ENCODE measurements at places on chromosomes 2 and 18.
A peak's percentile ranks its signal among the peaks of the same experiment; 100 is the strongest.

GRCh38 chr18:25109484-25109883, 242.5 kb downstream of the ZNF521 start:
- no peak for DNase-seq

DNA sequence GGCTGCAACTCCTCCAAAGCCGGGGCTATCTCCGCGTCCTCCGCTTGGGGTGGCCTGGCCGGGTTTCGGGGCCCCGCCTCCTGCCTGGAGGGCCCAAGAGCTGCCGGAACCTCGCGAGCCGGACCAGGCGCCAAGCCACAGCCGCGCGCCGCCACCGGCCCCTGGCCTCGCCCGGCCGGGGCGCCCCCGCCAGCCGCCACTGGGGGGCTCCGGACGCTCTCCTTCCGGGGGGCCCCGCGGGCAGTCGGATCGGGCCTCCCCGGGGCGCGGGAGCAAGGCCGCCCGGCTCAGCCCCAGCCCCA, 17.4 kb upstream of the HAAO start:
- DNase-seq, result peak; percentile 74

- DNase-seq, result no peak
Measured at GRCh38 chr2:145769011-145769716, 1249.2 kb upstream of the ZEB2 start.

- no peak for DNase-seq
Measured at GRCh38 chr18:79903787-79904356, 47.6 kb downstream of the SLC66A2 start.

- DNase-seq, result no peak
Measured at GRCh38 chr2:3446381-3446780, 66.9 kb downstream of the TRAPPC12 start.

DNA sequence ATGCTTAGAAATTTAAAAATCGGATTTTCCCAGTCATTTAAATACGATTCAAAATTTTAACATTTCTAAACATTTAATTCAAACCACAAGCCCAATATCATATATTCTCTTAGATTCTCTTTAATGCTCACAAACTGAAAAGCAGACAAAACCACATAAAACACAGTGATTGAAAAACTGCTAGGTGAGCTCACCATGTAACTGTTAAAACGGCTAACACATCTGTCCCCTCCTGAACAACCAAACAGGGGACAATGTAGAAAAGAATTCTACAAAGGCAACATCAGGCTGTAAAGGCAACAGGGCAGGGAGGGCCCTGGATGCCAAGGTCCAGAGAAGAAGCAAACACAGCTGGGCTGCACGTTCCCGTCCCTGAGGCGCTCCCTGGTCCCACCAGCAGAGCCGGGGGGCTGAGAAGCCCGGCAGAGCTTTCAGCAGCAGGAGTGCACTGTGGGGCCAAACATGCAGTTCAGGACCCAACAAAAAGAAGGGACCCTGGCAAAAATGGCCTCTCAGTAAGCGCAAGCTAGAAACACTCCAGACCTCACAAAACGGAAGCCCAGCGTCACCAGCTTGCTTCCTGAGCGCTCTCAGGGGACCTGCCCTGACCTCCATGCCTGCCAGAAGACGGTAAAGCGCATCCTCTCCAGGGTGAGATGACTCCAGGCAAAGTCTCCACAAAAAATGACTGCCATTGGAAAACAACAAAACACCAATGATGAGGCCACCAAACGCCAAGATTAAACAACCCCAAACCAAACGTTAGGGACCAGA, 40.5 kb downstream of the NDUFA10 start:
- no peak for DNase-seq

- no peak for DNase-seq
Measured at GRCh38 chr2:111930409-111930808, 32.0 kb downstream of the MERTK start.

DNA sequence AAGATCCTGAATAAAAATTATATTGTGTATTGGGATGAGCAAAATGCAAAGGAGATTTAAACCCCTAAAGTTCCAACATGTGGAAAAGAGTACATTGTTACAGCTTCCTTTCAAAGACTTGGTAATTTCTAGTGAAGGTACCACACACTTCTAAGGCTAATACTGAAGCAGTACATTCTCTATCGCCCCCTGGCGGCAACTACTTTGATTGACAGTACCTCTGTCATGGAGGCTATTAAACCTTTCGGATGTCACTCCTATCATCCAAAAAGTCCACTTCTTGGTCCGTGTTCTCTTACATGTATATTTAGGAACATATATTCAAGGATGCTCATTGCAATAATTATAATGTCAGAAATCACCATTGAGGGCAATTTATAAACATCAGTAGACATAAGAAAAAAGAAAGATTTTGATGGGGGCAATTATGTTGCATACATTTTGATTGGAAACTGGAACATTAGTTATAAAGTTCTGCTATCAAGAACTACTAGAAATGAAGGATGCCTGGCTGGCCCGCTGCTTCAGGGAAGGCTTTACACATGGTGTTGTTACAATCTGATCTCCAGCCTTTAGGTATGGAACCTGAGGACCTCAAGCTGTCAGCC, 601.6 kb downstream of the CPS1 start:
- DNase-seq, result peak; percentile 65

DNA sequence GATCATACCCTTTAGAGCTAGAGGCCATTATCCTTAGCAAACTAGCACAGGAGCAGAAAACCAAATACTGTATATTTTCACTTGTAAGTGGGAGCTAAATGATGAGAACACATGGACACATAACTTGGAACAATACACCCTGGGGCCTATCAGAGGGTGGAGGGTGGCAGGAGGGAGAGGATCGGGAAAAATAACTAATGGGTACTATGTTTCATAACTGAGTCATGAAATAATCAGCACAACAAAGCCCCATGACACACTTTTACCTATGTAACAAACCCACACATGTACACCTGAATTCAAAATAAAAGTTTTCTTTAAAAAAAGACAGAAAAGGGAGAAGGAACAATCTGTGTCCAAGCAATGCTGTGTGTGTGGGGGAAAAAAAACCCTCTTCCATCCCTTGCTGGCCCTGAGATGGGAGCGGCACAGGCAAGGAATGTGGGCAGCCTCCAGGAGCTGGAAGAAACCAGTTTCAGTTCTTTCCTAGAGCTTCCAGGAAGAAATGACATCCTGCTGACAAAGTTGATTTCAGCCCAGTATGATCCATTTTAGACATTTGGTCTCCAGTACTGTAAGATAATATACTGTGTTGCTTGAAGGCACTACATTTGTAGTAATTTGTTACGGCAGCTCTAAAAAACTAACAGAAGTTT, 458.7 kb upstream of the CNTNAP5 start:
- DNase-seq, result no peak

DNA sequence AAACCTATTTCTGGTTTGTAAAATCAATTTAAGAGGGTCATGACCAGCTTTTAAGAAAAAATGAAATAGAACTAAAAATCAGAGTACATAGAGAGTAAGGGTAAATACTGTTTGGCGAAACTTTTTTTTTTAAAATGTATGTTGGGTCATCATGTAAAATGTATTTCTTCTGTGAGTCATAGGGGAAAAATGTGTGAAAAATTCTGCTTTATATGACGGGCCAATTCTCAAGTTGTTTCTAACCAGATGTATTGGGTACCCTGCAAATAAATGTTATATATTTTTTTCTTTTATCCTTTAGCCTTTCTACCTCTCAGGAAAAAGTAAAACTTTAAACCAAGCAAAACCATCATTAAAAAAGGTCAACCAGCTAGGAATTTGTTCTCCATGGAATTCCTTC, 13.9 kb downstream of the AFTPH start:
- no peak for DNase-seq

DNA sequence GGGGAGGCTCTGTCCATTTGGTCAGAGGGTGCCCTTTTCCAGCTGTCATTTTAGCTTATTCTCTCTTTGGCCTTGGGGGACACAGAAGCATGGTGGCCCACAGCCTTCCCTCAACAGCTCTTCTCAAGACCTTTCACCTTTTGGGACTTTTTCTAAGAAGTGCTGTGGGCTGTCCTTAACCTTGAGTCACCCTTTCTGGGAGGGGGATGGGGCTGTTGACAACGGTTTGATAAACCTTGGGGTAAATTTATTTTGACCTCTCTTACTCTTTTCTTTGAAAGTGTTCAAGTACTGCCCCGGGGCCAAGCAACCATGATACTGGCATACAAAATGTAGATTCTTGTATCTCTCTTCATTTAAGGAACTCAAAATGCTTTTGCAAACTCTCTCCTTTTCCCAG, 13.7 kb downstream of the IGFBP5 start:
- no peak for DNase-seq

Measured in CD4-positive, alpha-beta T cell treated with Interleukin-17A for 4 hours (primary cell).